ENCODE measurements at places on chromosomes 13 and 19. TPM values are rescaled to one million over a fixed set of nuclear protein-coding genes. Genes with fewer than 3 reads are reported as not detected.
A peak's percentile ranks its signal among the peaks of the same experiment; 100 is the strongest.

DNA sequence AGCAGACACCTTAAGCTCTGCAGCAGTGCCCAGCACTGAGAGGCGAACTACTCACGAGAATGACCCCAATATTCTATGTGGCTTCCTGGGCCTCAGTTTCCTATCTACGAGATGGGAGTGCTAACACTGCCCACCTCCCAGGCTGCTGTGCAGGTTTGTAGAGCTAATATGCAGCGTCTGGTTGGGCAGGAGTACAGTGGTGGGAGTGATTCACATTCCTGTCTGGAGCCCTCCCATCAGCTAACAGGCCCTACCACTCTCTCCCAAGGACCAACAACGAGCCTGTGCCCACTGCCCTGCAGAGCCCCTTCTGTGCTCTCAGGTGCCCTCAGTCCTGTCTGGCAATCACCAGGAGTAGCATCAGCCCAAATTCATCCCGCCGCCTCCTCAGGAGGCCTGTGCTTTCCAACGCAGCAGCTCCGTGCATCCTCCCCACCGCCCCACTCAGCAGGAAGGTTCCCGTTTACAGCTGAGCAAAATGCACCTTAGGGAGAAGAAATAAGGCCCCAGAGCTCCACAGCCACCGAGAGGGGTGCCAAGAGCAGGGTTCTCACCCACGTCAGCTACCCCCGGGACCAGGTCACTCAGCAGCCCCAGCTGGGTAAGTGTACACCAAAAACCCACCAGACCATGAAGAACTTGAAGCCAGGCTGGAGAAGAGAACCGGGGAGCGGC lies 6.6 kb downstream of the AKT2 start:
- H3K4me3 ChIP-seq = no peak overlapping the region
- peaks cover 2% of the 10 kb centered on the region for H3K4me1 ChIP-seq
- no peaks in the 10 kb centered on the region for H3K27me3 ChIP-seq
- no peak for DNase-seq

Gene DMKN
- total RNA-seq = 50.7 TPM

DNA sequence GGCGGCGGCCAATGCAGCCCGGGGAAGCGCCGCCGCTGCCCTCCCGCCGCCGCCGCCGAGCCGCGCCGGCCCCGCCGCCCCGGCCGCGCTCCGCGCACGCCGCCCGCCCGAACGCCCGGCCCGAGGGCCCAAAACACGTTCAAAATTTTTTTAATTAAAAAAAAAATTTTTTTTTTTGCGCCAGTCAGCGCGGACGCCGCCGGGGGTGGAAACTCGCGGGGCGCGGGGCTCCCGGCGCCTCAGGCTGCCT lies 468 bp downstream of the HMGB1 start:
- H3K36me3 ChIP-seq = peaks cover 18% of the 10 kb centered on the region
- H3K27ac ChIP-seq = peak overlapping the region; percentile 95
- H3K4me1 ChIP-seq = peaks cover 23% of the 10 kb centered on the region

- H3K4me1 ChIP-seq = peaks cover 23% of the 10 kb centered on the region
- DNase-seq = no peak
- no peaks in the 10 kb centered on the region for H3K27me3 ChIP-seq
- H3K27ac ChIP-seq = no peak overlapping the region
- H3K36me3 ChIP-seq = peaks cover 6% of the 10 kb centered on the region
- no peak overlapping the region for H3K4me3 ChIP-seq
These were observed 24.9 kb downstream of the MPND start for GRCh38 chr19:4368128-4368820.

DNA sequence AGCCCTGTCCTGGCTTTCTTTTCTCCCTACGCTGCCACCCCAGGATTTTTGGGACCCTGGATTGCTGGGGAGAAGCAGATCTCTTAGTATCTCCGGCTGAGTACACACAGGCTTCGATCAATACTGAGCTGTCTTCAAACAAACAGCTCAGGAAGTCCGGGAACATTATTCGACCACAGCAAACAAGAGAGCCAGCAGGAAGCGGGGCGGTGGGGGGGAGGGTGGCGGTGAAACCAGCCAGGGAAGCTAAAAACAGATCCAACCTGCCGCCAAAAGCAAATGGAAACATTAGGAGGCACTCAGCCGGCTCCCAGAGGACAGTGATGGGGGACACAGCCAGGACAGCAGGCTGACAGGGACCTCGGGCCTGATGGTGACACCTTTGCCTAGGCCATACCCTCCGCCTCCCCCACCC lies 12.2 kb upstream of the BCAM start:
- H3K27me3 ChIP-seq = no peaks in the 10 kb centered on the region
- H3K4me3 ChIP-seq = no peak overlapping the region
- no peaks in the 10 kb centered on the region for H3K4me1 ChIP-seq
- DNase-seq = peak; percentile 14
- no peak overlapping the region for H3K27ac ChIP-seq
- no peaks in the 10 kb centered on the region for H3K36me3 ChIP-seq

All from astrocyte (in vitro differentiated cells and primary cell).